Amniotic stem cell (primary cell): ENCODE measurements at places on chromosomes 1 and 21.

DNA sequence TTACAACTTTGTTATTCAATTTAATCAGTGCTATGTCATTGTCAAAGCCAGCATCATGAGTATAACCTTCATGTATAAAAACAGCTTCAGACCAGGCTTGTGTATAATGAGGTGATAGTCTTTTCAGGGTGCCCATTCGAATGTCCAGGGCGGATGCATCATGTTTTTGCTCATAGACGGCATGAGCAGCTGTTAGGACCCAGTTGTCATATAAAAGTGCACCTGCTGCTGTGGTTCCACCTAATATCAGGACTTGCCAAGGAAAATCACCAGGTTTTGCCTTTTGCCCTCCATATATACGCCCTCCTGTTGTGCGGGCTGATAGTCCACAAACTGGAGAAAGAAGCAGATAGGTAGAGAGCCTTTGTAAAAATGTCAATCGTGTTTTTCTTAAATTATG is 14.9 kb downstream of the TARDBP start:
- DNase-seq = no peak

- no peak for DNase-seq
These were observed 51.8 kb upstream of the CXADR start for GRCh38 chr21:17461014-17461413.

DNA sequence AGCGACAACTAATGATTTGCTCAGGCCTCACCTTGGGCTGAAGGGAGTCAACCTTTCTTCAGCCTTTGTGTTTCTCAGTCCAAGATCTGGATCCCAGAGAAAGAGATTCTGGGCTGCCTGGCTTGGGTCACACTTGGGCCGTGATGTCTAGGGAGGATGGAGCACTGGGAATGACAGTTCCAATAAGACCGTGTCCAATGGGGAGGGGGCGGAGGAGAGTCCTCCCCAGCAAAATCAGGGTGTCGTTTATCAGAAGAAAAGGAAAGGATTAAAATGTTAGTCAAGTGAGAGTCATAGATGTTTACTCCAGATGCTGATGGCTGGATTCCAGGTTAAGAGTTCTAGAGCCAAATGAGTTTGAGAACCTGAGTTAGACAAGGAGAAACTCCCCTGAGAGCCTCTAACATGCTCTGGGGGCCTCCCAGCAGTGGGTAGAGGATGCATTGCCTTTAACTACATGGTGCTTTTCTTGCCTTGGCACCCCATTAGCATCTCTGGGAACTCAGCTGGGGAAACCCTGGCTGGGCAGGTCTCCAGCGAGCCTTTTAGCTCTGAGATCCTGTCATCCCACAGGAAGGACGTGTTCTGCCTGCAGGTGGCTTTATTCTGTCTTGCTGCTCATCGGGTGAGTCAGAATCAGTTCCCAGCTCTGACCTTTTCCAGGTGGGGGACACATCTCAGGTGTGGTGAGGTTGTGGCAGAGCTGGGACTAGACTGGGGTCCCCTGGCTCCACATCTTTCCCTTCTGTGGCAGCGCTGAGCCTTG is 22.2 kb downstream of the NIPAL3 start:
- DNase-seq = no peak

DNA sequence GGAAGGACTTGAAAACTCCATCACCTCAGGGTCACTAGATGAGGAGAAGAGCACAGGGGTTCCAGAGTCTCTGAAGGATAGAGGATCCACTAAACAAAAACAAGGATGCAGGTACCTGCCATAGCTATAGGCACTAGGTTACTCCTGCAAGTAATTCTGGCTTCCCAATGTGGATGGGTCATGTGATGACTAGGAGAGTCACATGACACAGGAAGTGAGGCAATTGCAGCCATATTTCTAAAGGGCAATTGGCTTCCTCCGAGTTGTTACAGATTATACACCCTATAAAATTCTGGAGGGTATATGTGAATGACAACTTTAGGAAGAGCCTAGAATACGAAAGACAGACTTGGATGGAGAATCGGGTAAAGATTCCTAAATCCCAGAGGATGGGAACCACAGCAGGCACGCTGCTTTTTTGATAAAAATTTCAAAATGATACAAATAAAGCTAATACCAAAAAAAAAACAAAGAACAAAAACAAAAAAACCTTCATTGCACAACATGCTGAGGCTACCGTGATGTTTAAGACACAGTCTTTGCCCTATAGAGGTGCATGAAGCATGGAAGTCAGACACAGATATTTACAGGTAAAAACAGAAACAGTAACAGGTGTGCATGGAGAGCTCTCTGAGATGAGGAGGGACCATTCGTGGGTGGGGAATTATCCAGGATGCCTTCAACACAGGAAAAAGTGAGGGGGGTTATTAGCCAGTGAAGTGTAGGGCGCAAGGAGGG is 10.5 kb downstream of the MTX1 start:
- DNase-seq = no peak

GRCh38 chr1:205879974-205880373 is 30.0 kb upstream of the PM20D1 start:
- DNase-seq = no peak

GRCh38 chr1:93768380-93768863 is 86.8 kb upstream of the BCAR3 start:
- DNase-seq = no peak

- no peak for DNase-seq
These were observed 47.5 kb upstream of the PLA2G2C start for GRCh38 chr1:20233866-20234265.

- no peak for DNase-seq
These were observed 57.1 kb upstream of the DMRTB1 start for GRCh38 chr1:53401813-53402745.
